ENCODE measurements at places on chromosomes 1 and 21.

- no peak for DNase-seq
Measured at GRCh38 chr1:220592714-220593113, 64.8 kb downstream of the MARK1 start.

- no peak for DNase-seq
Measured at GRCh38 chr1:119636491-119637089, 11.5 kb downstream of the ZNF697 start.

GRCh38 chr1:11784993-11785769 lies 20.6 kb downstream of the MTHFR start:
- no peak for DNase-seq

DNA sequence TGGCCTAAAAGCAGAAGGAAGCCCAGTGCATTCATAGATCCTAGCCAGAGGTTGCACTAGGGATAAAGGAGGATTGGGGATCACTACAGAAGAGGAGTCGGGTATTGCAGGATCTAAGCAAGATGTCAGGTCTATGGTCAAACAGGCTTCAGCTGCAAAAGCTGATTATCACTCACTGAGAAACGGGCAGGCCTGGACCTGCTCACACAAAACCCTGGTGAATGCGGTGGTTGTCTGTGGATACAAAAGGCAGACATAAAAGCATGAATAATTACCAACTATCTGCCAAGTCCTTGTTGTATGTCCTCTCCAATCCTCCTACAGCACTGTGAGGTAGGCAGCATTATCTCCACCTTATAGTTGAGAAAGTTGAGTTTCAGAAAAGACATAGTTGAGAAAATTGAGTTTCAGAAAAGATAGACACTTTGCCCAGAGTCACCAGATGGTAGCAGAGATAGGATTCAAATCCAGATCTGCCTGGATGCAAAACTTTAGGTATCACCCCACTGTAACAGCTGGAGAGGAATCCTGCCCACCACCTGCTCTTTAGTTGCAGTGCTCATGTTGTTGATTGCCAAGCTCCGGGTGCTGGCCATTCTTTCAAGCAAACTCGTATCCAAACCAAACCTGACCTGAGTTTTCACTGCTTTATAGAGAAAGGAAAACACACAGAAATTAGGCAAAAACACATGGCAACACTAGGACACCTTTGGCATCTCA lies 49.6 kb upstream of the HOOK1 start:
- DNase-seq = no peak

DNA sequence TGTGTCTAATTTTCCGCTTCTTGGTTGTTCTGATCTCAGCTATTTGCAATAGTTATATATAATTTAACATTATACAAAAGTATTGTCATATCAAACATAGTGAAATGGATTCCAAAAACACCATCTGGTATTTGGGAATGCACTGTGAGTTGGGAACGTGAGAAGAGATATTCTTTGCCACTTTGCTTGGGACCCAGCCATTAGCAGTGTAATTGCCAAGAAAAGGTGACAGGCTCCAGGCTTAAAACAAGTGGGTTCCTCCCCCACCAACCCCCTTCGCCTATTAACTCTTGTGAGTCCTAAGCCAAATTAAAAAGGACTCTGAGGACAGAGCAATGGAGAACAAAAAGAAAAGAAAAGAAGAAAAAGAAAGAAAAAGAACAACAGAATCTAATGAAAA lies 186.7 kb upstream of the NFIA start:
- DNase-seq = no peak

DNA sequence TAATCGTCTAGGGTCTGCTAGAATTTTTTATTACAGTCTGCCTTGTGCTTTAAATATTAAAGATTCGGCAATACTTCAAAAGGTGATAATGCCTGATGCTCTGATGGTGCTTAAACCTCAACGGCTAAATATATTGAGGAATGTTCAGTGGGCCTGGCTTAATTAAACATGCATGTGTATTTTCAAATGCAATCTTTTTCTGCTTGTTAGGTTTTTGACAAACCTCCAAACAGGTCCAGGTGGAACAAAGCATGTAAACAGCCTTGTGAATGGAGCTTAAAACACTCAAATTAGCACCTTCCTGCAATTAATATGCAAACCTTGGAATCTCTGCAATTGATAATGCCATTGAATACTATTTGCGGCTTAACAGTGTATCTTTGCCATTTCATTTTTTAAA lies 334.9 kb downstream of the BARHL2 start:
- no peak for DNase-seq

DNA sequence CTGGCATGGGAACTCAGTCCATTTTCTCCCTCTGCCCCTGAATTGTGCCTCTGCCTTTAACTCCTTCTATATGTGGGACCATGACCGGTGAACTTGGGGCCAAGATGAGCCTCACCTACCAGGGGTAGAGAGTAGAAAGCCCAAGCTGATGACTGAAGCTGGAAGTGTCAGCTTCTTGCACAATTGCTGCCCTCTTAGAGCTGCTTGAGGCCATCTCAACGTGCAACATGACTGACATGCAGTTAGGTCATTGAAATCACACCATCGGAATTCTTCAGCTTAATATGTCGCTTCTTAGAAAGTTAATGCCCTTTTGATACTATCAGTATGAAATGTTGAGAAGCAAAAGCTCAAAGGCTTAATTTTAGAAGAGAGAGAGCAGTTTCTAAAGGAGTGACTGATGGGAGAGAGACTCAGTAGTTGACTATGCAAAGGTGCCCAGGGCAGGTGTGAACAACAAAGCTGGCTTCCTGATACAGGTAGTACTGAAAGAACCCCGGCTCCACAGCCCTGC lies 89.4 kb upstream of the UBE2U start:
- no peak for DNase-seq

- DNase-seq = no peak
Measured at GRCh38 chr1:23814016-23814415, 11.2 kb downstream of the HMGCL start.

DNA sequence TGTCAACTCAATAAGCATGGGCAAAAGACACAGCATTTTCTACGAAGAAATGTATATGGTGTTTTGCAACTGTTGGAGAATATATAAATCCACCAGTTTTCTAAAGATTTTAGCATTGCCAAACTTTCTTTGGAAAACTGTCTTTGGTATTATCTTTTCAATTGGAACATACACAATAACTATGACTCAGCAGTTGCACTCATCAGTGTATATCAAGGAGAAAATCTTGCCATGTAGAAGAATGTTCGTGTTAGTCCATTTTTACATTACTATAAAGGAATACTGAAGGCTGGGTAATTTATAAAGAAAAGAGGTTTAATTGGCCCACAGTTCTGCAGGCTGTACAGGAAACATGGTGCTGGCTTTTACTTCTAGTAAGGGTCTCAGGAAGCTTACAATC lies 41.1 kb downstream of the PRKAA2 start:
- no peak for DNase-seq

- no peak for DNase-seq
Measured at GRCh38 chr1:201750934-201751333, 78.0 kb upstream of the IPO9 start.

- no peak for DNase-seq
Measured at GRCh38 chr21:25297117-25297516, 310.2 kb downstream of the MRPL39 start.

- DNase-seq = no peak
Measured at GRCh38 chr1:89378001-89378400, 14.1 kb downstream of the GBP6 start.

- DNase-seq = no peak
Measured at GRCh38 chr1:245363461-245364200, 208.8 kb downstream of the KIF26B start.

DNA sequence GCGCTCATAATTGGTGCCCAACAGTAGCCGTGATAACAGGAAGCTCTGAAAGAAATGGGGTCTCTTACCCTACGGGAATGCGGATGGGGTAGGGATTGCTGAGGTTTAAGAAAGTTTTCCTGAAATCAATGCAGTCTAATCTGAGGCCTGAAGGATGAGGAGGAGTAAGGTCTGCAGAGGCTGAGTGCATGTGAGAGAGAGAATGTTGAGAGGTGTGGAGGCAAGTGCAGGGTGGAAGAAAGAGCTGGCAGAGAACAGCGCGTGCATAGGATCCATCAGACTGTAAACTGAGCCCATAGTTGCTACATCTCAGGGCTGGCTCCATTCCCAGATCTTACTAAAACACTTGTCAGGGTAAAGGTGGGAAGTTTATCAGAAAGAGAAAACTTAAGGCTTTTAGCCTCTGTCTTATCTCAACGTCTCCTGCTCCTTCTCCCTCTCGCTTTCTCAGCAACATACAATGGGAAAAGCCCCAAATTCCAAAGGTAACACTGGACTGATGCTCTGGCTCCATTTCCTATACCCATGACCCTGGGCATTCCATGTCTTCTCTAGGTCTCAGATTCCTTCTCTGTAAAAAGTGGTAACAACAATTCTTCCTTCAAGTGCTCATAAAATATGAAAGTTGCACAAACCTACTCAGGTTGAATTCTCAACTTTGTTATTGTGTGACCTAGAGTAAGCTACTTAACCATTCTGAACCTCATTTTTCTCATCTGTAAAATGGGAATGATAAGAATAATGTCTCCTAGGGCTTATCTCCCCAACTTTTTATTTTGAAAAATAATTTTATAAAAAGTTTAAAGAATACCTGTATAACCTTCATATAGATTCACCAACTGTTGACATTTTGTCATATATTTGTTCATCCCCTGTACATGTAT lies 75.2 kb downstream of the SH3GLB1 start:
- no peak for DNase-seq

DNA sequence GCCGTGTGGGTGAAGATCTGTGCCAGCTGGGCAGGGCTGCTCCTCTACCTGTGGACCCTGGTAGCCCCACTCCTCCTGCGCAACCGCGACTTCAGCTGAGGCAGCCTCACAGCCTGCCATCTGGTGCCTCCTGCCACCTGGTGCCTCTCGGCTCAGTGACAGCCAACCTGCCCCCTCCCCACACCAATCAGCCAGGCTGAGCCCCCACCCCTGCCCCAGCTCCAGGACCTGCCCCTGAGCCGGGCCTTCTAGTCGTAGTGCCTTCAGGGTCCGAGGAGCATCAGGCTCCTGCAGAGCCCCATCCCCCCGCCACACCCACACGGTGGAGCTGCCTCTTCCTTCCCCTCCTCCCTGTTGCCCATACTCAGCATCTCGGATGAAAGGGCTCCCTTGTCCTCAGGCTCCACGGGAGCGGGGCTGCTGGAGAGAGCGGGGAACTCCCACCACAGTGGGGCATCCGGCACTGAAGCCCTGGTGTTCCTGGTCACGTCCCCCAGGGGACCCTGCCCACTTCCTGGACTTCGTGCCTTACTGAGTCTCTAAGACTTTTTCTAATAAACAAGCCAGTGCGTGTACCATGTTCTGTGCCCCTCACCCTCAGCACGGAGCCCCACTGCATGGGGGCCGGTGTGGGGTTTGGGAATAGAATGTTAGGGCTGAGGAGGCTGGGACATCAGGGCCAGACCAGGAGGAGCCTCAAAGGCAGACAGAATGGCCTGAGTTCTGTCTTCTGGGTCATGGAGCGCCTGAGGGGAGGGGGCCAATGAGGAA lies 21.3 kb downstream of the SERINC2 start:
- DNase-seq = no peak

GRCh38 chr1:9128166-9128519 lies 759 bp downstream of the GPR157 start:
- no peak for DNase-seq

DNA sequence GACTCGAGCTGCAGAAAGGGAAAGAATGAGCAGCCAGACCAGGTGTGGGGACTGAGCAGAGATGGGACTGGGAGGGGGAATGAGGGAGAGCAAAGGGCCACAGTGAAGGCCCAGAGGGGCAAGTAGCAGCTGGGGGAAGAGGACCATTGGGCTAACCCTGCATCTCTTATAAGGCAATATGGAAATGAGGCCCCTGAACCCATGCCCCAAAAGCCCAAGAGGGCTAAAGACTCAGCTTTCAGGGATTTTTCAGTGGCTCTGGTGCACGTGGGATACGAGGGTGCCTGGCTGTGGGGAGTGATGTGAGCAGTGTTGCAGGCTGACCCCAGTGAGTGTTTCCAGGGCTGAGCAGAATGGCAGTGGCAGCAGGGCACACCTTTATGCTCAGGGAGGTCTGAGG lies 496 bp upstream of the TNNI1 start:
- DNase-seq = no peak

- no peak for DNase-seq
Measured at GRCh38 chr21:31173881-31174555, 135.7 kb upstream of the KRTAP19-8 start.

DNA sequence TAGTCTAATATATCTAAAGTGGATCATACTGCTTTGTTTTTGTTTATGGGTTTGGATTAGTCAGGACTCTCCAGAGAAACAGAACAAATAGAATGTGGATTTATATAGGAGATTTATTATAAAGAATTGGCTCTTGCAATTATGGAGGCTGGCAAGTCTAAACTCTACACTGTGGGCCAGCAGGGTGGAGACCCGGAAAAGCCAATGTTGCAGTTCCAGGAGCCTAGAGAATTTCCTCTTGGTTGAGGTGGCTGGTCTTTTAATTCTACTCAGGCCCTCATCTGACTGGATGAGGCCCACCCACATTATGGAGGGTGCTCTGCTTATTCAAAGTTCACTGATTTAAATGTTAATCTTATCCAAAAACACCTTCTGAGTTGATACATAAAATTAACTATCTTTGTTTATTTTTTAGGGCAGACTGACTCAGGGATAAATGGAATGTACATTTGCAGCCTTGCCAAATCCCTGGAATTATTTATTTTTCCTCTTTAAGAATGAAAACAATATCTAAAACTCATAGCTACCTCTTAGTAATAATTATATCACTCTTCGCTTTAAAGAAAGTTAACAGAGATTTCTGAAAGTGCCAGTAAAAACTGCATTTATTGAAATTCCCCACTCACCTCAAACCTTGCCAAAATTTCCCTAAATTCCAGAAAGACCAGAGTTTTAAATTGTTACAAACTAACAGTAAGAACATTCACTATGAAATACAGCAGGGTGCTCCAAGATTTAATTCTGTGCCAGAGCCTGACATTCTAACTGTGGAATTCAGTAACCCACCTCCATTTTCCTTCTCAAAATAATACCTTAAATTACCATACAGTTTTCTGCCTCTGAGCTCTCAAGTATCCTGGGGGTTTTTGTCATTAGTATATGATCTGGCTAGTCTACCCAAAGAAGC lies 36.6 kb upstream of the SSX2IP start:
- DNase-seq = no peak

- no peak for DNase-seq
Measured at GRCh38 chr1:19205403-19205802, 4.7 kb downstream of the UBR4 start.
